ENCODE measurements at places on chromosomes 13 and 19. TPM values are rescaled to one million over a fixed set of nuclear protein-coding genes. Genes with fewer than 3 reads are reported as not detected.
A peak's percentile ranks its signal among the peaks of the same experiment; 100 is the strongest.

DNA sequence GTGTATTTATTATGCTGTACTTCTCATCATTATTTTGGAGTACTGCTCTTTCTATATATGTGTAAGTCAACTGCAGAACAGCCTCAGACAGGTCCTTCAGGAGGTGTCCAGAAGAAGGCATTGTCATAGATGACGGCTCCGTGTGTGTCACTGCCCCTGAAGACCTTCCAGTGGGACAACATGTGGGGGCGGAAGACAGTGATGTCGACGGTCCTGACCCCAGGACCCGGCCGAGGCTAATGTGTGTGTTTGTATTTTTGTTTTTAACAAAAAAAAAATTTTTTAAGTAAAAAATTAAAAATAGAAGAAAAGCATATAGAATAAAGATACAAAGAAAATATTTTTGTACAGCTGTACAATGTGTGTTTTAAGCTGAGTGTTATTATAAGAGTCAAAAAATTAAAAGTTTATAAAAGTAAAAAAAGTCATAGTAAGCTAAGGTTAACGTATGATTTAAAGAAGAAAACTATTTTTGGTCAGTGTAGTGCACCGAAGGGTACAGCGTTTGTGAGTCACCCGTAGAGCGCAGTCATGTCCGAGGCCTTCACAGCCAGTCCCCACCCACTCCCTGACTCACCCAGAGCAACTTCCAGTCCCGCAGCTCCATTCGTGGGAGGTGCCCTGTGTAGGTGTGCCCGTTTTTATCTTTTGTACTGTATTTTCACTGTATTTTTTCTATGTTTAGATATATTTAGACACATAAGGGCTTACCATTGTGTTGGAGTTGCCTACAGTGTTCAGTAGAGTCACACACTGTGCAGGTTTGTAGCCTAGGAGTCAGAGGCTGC is 42.2 kb upstream of the SPACA7 start:
- no peak for DNase-seq

GRCh38 chr13:26872525-26873385 is 112.2 kb upstream of the GPR12 start:
- DNase-seq: peak; percentile 26

GRCh38 chr13:112768795-112769481 is 79.1 kb downstream of the ATP11A start:
- DNase-seq: no peak

- no peak for DNase-seq
These were observed 33.1 kb downstream of the DHRS12 start for GRCh38 chr13:51770681-51771417.

The NAPSA gene
- 0.26 TPM for total RNA-seq

The NOVA2 gene
- total RNA-seq: not detected

The CYP4F8 gene
- not detected for total RNA-seq

The DIAPH3 gene
- 0.51 TPM for total RNA-seq

The PTH2 gene
- not detected for total RNA-seq

The OR10H3 gene
- not detected for total RNA-seq

Data from bronchial epithelial cell (primary cell).